Activated CD8-positive, alpha-beta memory T cell treated with anti-CD3 and anti-CD28 coated beads for 24 hours (primary cell): ENCODE measurements at places on chromosomes 13 and 19.

DNA sequence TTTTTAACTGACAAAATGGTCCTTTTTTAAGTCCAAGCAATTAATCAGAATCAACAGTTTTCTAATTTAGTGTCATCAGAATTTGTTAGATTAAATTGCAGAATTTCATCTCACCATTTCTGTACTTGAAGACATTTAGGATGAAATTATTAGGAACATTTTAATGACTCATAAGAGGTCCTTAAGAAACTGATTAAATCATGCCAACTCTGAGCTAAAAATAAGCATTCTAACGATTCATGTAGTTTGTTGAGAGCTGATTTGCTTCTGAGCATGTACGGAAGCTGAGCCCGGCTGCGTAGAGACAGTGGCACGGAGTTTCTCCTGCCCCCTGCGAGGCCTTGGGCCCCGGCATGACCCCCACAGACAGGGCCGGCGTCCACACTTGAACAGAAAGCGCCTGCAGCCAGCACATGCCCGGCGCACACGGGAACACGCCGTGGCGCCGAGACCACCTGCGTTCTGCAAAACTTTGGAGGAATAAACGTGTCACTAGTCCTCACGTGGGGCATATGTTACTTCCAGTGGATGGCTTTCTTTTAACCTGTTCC is 89.7 kb upstream of the MCF2L start:
- no peak for DNase-seq

- DNase-seq, result no peak
Observed at GRCh38 chr13:73891805-73892204, 242.4 kb downstream of the KLF12 start.

DNA sequence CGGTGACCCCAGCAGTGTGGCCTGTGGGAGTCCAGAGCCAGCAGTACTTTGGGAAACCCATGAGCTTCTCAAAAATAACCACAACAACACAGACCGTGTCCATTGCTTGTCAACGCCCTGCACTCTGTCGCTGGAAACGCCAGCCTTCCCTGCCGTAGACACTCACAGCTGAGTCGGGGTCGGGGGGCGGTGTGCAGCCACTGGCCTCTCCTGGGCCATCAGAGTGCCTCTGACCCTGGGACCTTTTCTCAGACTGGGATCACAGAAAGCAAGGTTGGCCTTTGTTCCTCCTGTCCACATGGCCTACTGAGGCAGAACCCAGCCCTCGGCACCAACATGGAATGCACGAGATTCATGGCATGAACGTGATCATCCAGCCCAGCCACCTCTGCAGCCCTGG is 95.7 kb downstream of the TUBA3C start:
- DNase-seq, result no peak

GRCh38 chr13:104024416-104025170 is 958.4 kb upstream of the SLC10A2 start:
- no peak for DNase-seq

DNA sequence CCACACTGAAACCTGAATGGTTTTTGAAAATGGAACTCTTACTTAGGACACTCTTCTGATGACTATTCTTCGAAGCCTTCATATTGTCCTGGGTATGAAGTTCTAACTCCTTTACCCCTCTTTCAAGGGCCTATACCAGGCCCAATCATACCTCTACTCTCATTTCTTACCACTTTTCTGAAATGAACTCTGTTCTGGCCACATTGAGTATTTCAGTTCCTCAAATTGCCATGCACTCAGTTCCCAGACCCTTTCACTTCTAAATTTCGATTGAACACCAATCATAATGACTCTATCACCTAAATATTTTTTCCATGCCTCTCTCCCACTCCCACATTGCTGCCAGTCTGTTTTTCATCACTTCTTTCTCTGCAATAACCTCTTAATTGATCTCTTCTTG is 53.7 kb downstream of the LACC1 start:
- no peak for DNase-seq

- no peak for DNase-seq
Observed at GRCh38 chr19:49217382-49217781, 59.8 kb downstream of the TRPM4 start.

DNA sequence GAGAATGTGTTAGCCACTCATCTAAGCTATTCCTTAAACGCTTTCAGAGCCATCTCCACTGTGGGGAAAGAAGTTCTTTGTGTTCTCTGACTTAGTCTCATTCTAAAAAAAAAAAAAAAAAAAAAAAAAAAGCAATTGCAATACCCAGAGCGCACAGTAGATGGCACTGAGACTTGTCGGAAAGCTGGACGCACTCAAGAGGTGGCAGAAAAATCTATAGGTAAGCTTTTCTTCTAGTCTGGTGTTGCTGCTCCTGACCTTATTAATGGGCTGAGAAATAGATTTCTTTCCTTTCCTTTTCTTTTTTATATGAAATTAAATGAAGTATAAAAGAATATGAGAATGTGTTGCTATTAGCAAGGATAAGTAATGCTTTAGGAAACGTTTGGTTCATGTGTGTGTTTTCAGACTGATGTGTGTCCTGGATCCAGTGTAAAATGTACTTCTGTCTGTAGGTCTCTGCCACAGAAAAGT is 4.7 kb upstream of the GJB2 start:
- no peak for DNase-seq

DNA sequence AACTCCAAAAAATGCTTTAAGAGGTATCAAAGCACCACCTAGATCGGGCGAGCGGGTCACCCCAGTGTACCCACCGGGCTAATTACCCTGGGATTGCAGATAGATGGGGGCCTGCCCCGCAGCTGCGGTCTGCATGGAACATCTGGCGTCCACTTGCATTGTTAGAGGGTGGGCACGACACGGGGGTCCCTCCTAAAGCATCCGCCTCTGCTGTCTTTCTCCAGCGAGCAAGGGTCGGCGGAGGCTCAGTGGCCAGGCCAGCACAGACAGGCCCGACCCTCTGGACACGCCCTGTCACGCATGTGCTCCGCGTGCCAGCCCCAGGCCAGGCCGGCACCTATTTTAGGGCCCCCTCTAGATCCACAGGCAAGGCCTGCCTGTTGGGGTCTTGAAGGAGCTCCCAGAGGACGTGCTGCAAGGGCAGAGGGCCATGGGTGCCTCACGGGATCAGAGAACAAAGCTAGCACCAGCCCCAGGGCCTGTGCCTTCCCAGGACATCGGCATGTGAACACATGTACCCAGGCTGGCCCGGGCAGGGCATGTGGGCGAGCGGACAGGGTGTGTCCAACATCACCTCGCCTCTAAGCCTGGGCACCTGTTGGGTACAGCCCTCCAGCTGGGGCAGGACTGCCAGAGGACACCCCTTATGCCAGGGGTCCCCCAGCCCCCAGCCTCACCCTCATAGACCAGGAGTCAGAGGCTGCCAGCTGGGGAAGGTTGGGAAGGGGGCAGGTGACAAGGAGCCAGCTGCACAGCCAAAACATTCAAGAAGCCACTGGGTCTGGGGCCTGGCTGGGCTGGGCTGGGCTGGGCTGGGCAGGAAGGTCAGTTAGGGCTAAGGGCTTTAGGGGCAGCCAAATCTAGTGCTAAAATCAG is 35.6 kb upstream of the NANOS3 start:
- DNase-seq, result peak; percentile 82

GRCh38 chr19:44722131-44723121 is 23.5 kb downstream of the CEACAM16 start:
- no peak for DNase-seq

DNA sequence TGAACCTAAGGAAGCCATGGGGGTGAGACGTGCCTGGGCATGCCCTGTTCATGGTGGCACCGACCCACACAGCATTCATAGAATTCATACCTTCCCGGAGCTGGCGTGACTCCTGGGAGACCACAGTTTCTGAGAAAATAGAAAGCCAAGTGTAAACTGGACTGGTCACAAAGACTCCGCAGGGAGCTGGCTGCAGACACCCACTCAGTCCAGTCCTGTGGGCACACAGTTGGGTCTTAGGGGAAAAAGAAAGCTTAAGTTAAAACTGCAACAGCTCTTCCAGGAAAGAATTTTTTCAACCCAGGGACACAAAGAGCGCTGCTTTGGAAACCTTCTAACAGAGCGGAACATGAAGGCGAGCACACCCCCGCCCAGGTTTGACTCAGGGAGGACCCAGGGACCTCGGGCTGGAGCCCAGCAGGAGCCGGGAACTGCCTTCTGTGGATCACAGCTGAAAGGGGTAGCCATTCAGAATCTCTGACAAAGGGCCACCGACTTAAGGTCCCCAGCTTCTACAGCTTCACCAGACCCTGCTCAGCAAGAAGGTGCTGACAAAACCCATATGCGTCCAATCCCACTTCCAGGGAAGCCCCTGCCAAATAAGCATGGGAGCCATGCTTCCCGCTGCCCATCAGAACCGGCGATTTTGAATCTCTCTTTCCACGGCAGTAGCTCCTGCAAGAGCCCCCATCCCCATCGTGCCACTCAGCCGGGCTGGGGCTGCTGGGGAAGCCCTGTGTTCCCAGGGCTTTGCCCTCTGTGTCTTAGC is 183.7 kb downstream of the COL4A1 start:
- DNase-seq, result no peak

GRCh38 chr13:73535341-73535740 is 476.5 kb downstream of the KLF5 start:
- no peak for DNase-seq

DNA sequence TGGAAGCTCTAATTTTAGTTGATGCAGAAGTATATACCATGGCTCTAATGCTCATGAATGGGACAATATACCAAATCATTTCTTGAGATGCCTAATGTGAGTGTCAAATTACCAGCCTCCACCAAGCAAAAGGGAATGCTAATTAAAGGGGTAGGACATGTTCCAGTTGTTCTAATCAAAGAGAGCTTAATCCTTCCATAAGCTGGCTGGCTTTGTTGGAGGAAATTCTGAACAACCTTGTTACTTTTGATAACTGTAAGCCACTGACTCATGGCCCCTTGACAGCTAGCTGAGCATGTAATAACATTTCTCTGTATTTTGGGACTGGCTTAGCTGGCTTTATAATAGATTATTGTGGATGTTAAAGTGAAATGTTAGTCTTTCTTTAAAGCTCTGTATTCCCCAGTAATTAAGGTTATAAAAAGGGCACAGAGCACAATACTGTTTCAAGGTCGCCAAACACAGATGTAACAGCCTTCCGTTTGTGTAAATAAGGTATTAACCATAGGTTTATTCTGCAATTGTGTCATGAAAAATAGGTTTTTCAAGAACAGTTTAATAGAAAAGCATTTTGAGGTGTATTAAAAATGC is 1194.0 kb downstream of the PCDH9 start:
- DNase-seq, result no peak

DNA sequence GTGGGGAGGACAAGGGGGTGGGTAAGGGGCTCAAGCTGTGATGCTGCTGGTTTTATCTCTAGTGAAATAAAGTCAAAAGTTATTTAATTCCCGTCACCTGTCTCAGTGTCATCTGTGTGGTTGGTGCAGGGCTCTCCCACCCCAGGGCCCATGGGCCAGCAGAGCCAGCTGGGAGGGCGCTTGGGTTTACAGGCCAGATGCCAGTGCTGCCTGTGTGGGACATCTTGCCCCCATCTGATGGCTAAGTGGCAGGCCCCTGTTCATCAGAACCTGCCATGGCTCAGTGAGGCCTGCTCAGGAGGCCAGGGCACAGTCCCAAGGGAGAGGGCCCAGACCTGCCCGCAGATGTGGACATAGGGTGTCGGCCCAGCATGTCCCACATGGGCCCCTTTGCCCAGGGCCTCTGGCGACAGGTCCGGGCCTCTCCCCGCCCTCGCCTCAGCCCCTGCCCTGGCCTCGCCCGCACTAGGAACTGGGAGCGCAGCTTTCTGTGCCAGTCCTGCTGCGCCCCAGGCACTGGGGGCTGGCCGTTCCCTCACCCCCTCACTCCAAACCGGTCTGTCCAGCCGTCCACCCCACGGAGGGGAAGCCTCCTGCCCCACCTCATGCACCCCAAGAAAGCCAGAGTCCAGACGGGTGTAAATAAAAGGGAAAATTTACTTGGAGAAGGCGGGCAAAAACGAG is 5.3 kb downstream of the ZNF296 start:
- DNase-seq, result no peak

DNA sequence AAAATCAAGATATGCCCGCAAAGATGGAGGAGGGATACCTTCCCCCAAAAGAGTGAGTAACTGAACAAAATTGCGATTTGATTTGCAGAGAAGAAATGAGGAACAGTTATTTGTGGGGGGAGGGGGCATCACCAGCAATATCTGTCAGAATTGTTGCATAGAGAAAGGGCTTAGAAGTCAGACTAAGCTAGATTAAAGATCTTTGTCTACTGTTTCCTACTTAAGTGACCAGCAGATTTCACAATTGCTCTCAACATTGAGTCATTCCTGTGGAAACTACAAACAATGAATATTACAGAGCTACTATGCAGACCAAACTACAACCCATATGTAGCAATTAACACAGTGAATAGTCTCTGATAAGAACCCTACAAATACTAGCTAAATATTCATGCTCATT is 27.4 kb downstream of the FPR3 start:
- no peak for DNase-seq

DNA sequence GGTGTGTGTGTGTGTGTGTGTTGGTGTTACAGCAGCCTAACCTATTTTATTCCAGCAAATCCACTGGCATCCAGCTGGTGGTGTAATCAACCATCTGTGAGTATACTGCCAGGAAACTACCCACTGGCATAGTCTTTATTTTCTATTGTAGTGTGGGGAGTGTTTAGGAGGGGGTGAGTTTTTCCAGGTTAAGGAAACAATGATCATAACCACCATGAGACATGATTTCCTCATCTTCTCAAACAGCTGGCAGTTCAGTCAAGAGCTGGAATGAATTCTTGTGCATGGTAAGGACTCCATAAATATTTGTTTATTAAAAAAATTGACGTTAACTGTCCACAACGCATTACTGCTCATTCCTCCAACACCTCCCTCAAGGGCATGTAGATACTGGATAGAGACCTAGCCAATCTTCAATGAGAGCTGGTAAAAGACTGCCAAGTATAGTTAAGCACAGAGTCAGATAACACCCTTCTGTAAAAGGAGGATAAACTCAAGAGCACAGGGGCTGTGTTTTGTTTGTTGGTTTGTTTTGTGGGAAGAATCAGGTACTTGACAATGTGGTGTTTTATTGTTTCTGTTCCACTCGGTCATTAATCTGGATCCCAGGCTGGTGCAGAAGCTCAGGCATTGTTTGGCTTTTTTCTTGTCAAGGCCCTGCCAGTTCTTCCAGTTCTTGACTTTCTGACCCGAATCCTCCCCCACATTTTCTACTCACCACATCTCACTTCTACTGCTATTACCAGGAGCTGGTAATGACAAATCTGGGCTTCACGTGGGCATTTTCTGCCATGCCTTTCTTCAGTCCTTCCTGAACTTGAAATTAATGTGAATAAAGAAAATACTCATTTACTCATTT is 31.6 kb upstream of the SLC46A3 start:
- DNase-seq, result no peak
